Stimulated activated CD8-positive, alpha-beta memory T cell treated with anti-CD3 and anti-CD28 coated beads, Interleukin-15, amount 100 ng/mL, for 4 hours (primary cell): ENCODE measurements at places on chromosomes 3 and 15.

DNA sequence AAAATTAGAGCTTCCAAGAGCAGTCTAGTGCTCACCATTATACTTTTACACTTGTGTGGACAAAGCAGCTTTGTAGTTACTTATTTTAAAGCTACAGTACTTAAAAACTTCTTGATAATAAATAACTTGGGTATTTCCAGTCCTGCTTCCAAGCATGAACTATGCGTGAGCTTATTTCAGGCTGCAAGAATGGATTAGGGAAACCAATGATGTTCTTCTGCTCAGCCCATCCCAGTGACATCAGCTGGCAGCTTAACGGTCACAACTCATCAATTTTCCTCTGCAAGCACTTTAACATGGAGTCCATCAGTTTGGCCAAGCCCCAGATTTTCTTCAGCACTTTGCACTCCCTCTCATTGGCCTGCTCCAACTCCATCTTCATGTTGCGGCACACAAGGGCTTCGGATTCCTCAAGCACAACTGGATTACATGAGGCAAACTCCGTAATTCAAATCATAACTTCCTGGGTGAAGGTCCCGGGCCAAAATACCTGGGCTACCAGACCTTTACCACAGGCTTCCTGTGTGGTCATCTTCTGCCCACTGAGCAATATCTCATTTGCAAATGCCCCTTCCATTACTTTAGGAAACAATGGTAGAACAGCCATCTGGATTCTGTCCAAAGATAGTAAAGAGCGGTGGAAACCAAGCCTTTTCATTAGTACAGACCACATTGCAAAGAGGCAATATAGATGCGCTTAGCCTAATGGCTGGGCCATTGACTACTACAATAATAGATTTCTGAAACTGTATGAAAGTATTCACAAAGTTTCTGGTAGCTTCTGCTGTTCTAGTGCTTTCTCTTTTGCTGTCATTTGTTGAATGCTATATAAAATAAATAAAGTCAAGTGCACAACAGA, 87.5 kb upstream of the DAZL start:
- DNase-seq: no peak

DNA sequence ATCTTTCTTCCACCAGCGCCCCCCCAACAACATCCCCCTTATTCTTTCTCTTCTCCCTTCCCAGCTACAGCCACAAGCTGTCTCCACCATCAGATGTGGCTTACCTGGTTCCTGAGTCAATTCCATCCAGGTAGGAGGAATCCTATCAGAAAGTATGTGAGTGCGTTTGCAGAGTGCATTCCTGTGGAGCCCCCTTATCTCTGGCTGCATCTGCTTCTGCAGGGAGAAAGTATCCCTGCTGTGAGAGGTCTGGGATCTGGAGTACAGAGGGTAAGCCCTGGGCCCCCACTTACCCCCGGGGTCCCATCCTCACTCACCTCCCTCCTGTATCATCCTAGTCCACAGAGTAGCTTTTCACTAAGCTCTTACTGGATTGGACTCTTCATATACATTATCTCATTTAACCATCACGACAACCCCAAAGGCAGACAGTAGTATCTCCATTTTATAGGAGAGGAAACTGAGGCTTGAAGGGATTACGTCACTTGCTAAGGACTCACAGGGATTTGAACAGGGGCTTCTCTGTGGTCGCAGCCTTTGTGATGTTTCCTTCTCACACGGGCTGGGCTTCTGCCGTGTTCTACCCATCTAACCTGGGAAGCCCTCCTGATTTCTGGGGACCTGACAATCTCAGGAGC, 22.2 kb upstream of the MAGEF1 start:
- no peak for DNase-seq

DNA sequence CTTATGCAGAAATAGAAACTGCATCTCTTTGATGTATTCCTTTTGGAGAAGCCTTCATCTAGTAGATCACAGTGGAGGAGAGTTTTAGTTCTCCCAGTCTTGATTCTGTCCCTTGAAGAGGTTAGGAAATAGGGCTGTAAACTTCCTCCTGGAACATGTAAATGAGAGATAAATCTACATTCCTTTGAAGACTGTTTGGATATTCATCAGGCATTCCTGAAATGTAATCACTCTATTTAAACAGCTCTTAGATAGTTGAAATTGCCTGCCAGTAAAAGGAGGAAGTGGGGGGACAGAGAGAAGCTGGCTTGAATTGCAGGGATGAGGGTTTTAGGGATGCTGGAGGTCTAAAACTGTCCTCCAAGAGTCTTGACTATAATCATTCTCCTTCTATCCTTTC, 254.3 kb upstream of the LRRC3B start:
- no peak for DNase-seq

DNA sequence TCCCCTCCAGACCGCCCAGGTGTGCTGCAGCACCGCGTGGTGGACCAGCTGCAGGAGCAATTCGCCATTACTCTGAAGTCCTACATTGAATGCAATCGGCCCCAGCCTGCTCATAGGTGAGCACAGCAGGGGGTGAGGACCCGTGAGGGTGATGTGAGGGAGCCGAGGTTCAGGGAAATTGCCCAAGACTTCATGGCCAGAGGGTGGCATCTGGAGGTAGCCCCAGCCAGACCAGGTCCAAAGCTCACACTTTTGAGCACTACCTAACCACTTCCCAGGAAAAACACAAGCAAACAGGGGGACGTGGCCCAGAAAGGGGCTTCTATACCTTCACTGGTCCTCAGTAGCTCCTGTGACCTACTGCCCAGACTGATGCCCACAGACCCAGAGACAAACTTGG, 33.8 kb downstream of the NR1I2 start:
- DNase-seq: no peak

GRCh38 chr15:33451385-33451784, 140.6 kb downstream of the RYR3 start:
- no peak for DNase-seq

DNA sequence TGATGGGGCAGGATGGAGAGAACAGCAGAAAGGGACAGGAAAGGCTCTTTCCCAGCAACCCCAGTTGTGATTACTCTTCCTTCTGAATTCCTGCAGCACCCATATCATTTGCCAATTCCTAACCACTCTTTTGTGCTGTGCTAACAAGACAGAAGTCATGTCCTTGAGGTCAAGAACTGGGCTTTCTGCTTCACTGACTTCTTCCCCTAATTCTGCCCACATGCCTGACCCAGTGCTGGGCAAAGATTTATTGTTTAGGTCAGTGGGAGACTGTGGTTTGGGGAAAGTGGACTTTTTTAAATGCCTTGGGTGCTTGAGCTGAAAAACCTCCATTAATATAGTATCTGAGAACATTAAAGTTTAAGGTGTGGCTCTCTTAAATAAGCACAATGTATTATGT, 4.2 kb upstream of the EFCAB12 start:
- DNase-seq: no peak

GRCh38 chr15:67201136-67201535, 53.3 kb downstream of the AAGAB start:
- no peak for DNase-seq

DNA sequence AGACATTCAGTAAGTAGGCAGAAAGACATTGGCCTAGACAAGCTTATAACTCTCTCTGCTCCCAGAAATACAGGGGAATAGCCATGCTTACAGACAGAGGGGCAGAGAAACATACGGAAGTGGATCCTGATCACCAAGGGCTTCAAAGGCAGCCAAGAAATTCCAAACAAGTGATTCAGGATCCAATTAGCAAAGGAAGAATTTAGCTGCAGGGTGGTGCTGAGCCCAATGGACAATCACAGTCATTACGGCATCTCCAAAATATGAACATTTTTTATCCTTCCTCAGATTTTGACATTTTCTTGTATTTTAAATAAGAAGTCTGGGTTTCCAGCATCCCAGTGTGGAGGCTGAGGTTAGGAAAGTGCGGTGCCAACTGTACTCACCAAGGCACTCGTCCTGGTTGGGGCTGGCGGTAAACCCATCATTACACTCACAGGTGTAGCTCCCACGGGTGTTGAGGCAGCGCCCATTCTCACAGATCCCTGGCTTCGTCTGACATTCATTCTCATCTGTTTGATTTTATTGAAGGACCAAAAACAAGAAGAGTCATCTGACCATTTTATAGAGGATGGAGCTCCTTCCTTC, 96.8 kb downstream of the DUT start:
- no peak for DNase-seq

DNA sequence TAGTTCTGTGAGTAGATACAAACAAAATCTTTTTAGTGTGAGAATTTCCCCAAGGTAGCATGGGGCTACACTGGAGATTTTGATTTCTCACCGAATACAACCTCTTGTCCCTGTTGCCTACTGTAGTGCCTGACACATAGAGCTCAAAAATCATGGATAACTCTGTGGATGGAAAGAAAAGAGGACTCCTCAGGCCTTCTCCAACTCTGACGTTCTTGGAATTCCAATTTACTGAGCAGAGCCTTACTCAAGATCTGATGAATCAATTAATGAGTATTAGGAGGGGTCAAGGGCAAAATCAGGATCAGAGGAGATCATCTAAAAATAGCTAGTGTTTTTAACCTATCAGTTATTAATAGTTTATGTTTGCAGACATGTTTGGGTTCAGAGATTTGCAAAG, 46.7 kb upstream of the PYDC2 start:
- no peak for DNase-seq

DNA sequence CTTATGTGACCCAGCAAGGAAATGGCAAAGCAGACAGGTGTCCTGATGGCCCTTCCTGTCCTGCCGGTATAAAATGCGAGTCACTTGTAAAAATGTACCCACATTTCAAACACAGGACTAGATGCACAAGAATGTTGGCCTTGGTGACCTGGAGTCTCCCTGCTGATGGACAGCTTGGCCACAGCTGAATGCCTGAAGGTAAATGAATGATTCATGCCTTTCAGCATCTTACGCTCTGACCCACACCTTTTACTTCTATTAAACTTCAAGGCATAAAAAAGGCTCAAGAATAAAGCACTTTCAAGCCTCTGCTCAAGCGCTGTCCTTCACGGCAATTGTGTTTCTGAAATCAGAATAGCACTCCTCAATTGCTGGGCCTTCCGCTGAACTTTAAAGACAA, 228.0 kb upstream of the SLCO3A1 start:
- DNase-seq: no peak

DNA sequence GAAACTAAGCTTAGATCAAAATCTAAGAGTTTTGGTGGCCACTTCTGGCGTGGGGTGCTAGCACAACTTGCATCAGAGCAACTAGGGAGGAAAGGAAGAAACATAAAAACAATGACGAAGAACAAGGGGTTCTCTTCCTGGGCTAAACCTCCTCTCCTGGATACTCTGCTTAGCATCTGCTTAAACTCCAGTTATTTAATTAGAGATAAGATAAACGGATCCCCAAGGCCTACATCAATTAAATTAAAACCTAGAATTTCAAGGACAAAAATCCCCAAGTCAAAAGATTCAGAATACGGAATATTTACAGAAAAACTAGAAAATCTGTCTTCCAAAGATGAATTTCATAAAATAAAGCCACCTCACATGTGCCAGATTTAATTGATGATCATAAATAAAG, 281.9 kb downstream of the SHOX2 start:
- no peak for DNase-seq

DNA sequence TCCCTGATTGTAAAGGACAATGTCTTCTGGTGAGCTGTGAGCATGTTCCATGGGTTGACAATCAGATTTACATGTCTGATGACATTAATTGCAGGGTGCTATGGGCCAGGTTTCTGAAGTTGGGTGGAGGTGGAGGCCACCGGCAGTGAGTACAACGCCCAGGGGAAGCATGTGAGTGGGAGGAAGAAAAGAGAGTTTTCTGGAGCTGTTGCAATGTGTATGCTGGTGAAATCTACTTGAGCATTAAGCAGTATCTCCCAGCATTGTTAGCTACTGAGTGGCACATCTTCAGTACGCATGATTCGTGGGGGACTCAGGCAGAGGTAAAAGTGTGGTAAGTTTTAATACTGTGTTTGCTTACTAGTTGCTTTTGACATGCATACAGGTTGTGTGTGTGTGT, 26.6 kb downstream of the TMEM45A start:
- no peak for DNase-seq

- DNase-seq: no peak
Observed at GRCh38 chr3:124584552-124585391, 145.5 kb upstream of the UMPS start.

DNA sequence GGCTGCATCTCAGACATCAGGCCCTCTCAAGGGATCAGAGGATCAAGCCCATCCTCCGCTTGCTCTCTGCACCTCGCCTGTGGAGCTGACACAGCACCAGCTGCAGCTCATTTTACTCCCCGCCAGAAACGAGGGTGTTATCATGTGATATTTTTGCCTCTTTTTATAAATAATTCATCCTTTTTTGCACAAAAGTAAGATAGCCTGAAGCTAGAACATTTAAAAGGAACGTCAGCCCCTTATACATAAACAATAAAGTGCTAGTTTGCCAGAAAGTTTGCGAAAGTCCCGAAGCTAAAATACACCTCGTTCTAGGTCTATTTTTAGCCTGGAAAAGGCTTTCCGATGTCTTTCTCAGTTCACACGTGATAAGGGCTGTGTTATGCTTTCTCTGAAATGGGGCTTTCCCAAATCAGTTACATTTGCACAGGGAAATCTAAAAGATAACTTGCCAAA, 9.6 kb upstream of the FAM174B start:
- DNase-seq: no peak

GRCh38 chr15:67050522-67051087, 14.8 kb upstream of the SMAD3 start:
- DNase-seq: no peak

DNA sequence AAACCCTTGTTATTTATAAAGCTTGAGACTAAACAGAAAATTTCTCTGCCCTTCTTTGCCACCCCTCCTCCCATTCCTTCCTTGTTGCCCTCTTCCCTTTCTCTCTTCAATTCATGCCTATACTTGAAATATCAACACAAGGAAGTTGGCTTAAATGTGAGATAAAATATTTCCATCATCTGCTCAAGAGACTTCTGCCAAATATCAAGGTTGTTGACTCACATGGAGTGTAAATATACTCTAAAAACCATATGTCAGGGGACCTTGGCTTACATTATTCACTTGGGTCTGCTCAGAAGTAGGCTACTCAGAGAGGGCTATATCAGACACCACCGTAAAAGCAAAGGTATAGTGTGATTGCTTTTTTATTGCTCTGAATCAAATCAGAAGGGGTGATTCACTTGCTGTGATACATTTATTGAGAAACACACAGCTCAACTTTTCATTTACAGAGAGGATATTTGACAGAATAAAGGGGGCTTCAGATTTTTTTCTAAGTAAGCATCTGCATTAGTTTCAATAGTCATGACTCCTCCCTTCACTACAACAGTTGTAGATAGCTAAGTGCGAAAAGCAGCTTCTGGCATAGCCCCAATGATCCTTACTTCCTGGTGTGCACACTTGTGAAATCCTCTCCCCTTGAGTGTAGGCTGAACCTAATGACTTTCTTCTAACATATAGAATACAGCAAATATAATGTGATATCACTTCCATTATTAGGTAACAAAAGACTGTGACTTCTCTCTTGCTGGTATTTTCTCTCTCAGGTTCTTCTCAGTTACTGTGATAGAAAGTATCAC, 386.2 kb downstream of the EFHB start:
- no peak for DNase-seq

DNA sequence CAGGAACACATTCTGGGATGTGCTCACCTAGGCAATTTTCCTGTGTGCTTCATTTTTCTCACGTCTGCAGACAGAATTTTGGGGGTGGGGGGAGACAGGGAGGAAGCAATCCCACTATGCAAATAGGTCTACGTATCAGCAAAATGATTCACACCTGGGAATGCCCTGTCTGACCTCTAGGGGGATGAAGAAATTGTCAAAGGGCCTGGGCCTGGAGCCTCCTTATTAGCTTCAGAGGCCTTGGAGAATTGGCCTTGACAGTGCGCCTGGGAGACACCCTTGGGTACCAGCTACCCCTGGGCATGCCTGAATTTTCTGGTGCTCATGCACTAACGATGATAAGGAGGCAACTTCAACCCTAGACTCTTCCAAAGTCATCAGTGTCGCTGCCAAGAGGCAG, 207.5 kb downstream of the CADPS start:
- DNase-seq: no peak

GRCh38 chr3:187122261-187122660, 17.0 kb downstream of the RPL39L start:
- no peak for DNase-seq
